Caudate nucleus (tissue), 63 donors: ENCODE measurements at places on chromosomes 11 and 22.

GRCh38 chr22:24421428-24421931, 5.9 kb upstream of the ADORA2A start:
- no peak for DNase-seq

DNA sequence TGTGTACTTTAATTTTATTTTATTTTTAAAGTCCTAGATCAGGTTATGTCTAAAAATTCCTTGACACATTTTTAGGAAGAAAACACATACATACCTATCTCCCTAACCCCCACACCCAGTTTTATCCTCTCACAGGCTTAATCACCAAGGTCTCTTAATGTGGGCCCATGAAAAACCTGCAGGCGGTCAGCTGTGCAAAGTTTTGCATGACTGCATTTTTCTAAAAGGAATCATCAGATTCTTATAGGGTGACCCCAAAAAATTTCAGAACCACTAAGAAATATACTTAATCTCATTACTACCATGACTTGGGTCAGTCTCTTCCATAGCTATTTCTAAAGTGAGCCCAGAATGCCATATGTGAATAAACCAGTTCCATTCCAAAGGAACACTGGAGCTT, 19.8 kb downstream of the SAA1 start:
- DNase-seq = no peak

GRCh38 chr11:46296528-46297448, 19.3 kb downstream of the CREB3L1 start:
- DNase-seq = no peak

DNA sequence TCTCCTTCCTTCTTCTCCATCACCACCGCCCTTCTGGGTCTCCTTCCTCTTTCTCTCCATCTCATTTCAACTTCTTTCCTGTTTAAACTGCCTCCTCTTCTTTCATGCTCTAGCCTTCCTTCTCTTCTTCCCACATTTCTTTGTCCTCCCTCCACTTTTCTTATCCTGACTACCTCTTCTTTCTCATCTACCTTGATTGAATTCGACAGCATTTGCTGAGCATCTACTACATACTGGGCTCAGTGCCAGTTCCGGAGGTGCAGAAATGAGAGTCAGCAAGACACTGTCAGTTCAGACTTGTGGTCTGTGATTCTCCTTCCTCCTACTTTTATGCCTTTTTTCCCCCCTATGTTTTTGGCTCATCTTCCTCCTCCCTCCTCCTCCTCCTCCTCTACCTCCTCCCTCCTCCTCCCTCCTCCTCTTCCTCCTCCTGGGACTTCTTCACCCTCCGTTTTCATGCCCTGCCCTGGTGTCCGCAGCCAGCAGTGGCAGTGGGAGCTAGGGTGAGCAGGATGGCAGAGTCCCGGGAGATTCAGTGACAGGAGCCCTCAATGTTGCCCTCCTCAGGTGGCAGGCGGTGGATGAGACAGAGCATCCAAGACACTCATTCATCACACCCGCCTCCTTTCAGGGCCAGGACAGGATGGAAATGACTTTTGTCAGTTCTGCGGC, 146.0 kb upstream of the SEZ6L start:
- DNase-seq = no peak

- no peak for DNase-seq
These were observed 102.4 kb downstream of the ARHGAP42 start for GRCh38 chr11:100789500-100789899.

GRCh38 chr11:111765320-111765983, 737 bp downstream of the PPP2R1B start:
- no peak for DNase-seq

DNA sequence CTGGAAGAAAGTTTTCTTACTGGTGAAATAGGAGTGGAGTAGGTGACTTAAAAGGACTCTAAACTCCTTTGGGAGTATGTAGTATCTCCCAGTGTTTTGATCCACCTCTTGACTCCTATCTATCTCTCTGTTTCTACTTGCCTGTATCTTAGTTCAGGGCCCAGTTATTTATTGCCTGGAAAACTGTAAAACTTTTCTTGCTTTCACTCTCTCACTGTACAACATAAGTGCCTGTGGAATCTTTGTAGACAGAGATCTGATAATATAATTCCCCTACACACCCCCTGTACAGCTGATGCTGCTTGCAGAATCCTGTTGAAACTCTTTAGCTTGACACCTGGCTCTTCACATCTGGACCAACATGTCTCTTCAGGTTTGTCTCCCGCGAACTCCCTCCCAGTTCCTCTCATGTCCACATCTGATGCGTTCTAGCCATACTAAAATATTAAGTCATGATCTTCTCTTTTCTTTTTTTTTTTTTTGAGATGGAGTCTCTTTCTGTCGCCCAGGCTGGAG, 26.5 kb upstream of the SESN3 start:
- DNase-seq = no peak

DNA sequence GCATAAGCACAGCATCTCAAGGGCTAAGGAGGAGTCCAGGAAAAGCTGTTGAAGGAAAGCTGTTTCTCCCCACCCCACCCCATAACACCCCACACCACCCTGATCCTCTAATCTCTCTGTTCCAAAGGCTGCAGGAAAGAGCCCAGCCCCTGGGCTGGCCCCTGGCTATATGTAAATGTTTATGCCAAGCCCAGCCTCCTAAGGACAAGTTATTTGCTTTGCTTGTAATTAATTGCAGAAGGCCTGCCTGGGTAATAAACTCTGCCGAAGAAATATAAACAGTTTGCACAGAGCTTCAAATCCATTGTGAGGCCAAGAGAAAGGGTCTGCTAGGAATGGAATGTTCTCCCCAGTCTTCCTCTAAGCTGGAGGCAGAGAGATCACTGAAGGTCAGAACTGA, 21.2 kb downstream of the ARRB1 start:
- no peak for DNase-seq

DNA sequence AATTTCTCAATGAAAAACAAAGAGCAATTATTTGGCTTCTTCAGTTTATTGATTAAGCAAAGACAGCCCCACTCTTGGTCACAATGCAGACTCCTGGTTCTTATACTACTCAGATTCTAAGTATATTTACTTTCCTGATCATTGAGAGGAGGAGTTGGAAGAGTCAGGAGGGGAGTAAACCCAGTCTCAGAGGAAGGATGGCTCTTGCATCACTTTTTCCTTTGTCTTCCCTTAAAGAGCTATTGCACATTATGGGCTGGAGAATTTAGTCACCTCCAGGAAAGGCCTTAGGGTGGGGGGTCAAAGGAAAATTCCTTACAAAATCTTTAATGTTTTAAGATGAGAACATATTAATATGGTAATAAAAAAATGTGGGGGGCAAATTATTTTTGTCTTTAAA, 8.1 kb downstream of the SLC17A6 start:
- no peak for DNase-seq
